ENCODE measurements at places on chromosomes 7 and 10.

GRCh38 chr10:34802692-34803091, 12.4 kb downstream of the PARD3 start:
- no peak for DNase-seq

- no peak for DNase-seq
Observed at GRCh38 chr10:74011017-74011416, 13.1 kb downstream of the VCL start.

- DNase-seq = no peak
Observed at GRCh38 chr10:82463614-82464013, 588.6 kb downstream of the NRG3 start.

- no peak for DNase-seq
Observed at GRCh38 chr7:149334219-149334618, 72.2 kb downstream of the ZNF783 start.

- no peak for DNase-seq
Observed at GRCh38 chr7:39349452-39350123, 216.6 kb upstream of the YAE1 start.

Measured in activated CD4-positive, alpha-beta T cell treated with anti-CD3 and anti-CD28 coated beads for 1 hour (primary cell).